Osteoblast (primary cell): ENCODE measurements at places on chromosomes 12 and 14. TPM values are rescaled to one million over a fixed set of nuclear protein-coding genes. Genes with fewer than 3 reads are reported as not detected.

DNA sequence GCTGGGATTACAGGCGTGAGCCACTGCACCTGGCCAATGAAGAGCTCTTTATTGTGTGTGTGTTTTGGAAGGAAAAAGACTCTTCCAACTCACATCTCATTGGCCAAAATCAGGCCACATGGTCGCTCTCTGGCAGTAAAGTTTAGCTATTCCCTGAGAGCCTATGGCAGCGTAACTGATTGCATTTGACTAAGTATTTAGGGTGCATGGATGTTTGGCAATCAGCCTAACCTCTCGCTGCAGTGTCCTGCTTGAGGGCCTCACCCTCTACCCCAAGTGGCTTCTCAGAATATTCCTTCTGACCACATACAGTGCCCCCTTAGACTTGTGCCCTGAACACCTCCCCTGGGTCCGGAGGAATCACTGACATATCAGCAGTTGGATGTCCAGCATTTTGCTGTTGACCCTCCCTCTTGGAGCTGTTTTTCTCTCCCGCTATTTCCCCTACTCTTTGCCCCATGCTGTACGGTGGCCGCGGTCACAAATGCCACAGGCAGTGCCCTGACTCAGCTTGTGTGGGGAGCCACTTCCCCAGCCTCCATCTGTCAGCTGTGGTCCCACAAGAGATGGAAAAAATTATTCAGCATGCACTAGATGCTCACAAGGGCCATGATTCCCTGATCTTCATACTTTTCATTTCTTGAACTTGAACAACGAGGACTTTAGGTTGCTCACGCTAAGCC lies 9.5 kb downstream of the PHETA1 start:
- peak; percentile 49 for DNase-seq

DNA sequence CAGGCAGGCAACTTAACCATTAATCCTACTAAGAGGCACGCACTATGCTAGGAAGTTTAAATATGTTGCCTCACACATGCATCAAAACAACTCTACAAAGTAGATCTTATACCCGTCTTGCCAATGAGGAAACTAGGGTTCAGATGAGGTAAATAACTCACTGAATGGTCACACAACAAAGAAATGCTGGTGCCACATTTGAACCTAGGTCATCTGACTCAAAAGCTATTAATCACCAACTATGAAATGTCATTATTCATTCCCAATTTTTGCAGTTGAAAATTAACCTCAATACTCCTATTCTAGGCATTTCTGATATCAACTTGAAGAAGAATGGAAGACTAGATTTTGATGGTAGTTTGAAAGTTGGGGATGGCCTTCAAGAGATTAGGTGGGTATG lies 2.8 kb upstream of the PYROXD1 start:
- DNase-seq = no peak

DNA sequence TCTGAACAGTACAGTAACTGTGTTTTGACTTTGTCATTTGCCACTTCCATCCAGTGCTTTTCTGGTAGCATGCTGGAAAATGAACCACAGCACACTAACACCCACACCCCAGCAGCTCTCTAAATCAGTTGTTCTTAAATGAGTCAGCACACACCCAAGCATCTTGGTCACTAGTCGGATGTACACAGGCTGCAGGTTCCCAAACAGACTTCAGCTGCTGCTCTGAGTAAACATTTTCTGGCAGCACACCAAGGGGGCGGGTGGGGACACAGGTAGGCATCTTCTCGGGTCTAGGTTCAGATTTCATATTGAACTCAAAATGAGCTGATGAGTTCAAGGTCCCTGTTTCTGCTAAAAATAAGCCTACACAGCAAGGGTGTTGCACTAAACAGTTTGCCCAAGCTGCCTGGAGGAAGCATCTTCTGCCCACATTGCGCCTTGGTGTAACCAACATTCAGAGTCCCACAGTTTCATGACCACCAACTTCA lies 39.8 kb downstream of the IFNG start:
- no peak for DNase-seq

- no peak for DNase-seq
Measured at GRCh38 chr12:58961906-58962305, 41.6 kb upstream of the LRIG3 start.

DNA sequence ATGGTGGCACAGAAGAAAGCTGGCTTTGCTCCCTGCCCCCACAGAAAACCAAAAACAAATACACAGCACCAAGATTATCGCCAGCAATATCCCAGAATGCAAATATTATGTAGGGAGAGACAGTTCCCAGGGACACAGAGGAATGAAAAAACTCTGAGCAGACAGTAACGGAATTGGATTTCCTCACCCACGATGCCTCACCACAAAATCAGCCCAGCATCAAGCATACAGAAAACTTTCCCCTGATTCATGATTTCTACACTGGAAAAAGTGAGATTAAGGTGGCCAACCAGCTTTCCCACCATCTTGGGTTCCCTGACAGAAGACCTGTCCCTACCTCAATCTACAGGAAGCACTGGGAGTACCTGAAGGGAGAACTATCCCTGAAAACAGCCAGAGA lies 36.6 kb downstream of the PARP11 start:
- DNase-seq = no peak

GRCh38 chr14:30638926-30639325 lies 16.8 kb downstream of the SCFD1 start:
- no peak for DNase-seq

DNA sequence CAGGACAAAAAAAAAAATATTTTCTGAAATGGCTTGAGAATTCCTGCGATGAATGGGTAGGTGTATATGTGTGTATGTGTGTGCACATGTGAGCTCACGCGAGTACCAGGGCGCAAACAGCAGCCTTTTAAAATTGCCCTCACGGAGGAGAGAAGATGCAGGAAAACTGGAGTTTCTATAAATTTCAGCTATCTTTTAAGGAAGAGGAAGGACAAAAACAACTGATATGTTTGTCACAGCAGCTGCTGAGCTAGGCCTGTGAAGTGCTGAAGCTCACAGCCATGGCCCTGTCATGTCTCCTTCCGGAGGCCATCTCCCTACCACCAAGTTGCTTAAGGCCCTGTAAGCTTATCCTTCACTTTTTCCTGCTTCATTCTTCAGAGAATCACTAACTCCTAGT lies 40.8 kb downstream of the DUSP16 start:
- no peak for DNase-seq

KRT86 gene
- under 0.01 and 0.36 TPM in 2 replicates for total RNA-seq

SSPN gene
- total RNA-seq = 9.8 and 18.9 TPM in 2 replicates

CLIP1 gene
- 90.8 and 103 TPM in 2 replicates for total RNA-seq
